ENCODE measurements at places on chromosomes 13 and 19.

GRCh38 chr13:84487752-84488151 is 605.5 kb upstream of the SLITRK1 start:
- no peak for DNase-seq

GRCh38 chr13:79990048-79990447 is 350.9 kb downstream of the SPRY2 start:
- DNase-seq = no peak

- no peak for DNase-seq
These were observed 10.0 kb downstream of the LAIR1 start for GRCh38 chr19:54354761-54355160.

DNA sequence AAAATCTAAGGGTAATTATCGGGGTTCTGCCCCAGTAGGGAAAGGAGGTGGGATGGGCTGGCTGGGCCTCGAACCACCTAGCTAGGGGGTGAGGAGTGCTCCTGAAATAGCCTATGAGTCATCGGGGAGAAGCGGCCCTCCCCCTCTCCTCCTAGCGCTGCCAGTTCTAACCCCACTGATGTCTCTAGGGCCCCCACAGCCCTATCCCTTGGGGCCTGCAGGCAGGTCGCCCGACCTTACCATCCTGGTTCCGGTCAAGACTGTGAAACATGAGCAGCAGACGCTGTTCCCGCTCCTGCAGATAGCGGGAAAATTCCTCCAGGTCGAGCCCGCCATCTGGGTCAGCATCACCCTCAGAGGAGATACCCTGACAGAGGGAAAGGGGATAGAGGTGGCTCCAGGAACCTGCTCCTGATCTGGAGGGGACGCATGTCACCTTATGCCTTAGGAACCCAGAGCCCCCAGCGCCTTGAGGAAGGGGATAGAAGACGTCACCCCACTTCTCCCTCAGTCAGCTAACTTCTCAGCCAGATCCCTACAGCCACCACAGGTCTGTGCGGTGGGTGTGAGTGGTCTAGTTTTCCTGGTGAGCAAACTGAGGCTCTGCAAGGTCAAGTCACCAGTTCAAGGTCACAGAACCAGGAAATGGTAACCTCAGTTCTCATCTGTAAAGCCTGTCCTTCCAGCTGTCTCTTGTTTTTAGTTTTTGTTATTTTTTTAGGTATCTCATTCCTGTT is 1.5 kb downstream of the SLC25A23 start:
- no peak for DNase-seq

DNA sequence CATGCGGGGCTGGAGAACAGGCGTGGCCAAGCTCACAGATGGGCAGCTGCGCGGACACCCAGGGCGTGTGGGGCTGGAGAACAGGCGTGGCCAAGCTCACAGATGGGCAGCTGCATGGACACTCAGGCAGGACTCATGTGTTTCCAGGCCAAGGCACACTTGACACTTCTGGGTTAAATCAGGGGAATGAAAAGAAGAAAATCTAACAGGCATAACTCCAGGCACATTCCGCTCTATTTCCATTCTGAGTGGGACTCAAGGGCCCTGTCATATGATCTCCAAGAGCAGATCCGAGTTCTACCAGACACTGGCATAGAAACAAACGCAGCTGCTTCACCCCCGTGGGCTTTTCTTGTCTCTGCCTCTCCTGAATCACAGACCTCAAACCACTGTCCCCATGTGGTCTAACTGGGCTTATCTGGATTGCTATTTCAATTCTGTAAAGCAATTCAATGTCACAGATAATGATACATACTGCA is 17.4 kb upstream of the C13orf46 start:
- no peak for DNase-seq

DNA sequence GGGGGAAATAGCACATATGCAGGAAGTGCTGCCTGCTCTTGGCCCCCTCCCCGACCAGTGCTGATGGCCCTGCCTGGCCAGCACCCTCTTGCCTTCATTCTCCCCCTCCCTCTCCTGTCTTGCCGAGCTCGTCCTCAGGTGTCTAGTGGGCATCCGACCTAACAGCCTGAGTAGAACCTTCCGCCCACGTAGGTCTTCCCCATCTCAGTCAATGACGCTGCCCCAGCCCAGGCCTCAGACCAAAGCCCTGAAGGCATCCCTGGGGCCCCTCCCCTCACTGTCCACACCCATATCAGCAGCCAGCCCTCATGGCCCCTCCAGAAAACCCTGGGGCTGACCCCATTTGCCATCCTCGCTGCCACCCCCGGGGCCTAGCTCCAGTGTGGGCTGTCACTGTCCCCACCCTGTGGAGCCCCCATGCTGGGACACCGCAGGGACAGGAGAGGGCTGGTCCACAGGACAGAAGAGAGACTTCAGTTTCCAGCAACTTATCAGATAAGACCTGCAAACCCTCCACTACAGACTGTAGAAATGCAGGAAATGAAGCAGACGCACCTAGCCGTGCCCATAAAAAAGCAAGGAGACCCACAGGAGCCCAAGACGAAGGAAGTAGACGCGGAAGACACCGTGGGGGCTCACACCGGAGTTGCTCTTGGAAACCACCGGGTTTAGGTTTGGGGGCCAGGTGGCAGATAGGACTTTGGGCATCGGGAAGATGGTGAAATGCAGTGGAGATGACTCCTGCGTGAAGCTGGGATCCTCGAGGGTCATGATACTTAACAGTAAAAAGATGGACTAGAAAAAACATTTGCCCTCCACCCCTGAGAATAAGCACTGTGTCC is 38.3 kb downstream of the AP1M1 start:
- no peak for DNase-seq

- no peak for DNase-seq
These were observed 1.4 kb upstream of the CACNG7 start for GRCh38 chr19:53907690-53908089.

DNA sequence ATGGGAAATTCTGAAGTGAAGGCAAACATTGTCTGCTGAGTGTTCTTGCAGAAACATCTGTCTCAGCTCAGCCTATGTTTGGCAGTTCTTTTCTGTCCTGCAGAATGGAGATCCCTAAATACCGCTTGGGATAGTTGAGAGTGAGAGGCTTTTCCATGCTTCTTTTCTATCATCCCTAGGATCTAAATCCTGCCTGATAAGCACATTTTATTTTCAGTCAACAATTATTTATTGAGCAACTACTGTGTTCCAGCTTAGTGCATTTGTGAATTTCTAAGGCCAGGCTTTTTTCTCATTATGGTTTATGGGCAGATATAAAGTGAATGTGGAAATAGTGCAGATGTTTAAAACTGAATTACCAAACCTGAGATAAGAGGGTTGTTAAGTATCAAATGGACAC is 62.6 kb downstream of the SLC10A2 start:
- DNase-seq = no peak

GRCh38 chr19:29922972-29923371 is 19.1 kb upstream of the URI1 start:
- no peak for DNase-seq

DNA sequence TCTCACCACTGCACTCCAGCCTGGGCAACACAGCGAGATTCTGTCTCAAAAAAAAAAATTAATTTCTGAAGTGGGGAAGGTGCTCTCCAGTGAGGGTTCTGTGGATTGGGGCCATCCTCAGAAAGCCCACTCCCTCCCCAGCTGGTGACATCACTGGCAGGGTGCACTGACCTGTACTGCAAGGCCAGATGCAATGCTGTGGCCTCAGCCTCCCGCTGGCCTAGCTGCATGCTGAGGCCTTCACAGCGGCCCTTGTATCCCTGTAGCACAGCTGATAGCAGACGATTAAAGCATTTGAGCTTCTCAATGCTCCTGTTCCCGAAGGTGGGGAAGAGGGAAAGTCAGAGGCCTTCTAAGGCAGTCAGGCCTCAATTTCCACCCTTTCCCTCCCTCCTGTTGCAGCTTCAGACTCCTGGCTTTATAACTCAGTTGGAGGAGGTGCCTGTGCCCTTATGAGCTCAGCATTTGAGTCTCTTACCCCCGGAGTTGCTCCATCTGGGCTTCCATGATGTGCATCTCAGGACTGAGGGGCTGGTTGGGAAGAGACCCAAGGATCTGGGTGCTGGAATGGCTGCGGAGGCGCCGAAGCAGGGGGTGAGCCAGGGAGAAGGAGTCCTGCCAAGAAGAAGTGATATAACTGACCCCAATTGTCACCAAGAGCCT is 5.3 kb downstream of the USHBP1 start:
- no peak for DNase-seq

DNA sequence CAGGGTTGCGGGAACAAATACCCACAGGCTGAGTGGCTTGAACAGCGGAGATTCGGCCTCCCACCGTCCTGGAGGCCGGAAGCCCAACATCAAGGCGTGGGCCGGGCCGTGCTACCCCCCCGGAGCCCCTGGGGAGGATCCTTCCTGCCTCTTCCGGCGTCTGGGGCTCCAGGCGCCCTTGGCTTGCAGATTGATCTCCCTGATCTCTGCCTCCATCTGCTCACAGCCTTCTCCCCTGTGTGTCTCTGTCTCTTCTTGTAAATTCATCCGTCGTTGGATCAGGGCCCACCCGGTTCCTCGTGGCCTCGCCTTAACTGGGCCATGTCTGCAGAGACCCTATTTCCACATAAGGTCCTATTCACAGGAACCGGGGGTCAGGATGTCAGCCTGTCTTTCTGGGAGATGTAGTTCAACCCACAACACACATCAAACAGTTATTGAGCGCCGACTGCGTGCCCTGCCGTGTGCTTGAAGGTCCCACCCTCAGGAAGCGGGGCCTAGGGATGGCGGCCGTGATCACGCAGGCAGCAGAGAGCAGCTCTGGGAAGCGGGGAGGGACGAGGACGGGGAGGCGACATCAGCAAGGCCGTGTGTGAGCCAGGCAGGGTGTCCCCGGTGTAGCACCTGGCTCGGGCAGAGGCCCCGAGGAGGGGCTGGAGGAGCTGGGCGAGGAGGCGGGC is 21.3 kb downstream of the HCN2 start:
- DNase-seq = peak; percentile 37

DNA sequence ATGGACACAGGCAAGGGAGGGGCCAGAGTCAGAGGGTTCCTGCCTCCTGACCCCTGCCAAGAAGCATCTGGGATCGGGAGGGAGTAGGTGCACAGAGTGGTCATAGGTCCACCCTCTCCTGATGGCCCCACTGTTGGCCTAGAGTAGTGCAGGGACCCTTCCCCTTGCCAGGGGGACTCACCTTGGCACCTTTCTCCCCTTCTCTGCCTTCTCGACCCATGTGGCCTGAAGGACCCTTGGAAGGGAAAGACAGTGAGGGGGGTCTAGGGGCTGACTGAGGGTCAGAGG is 33.3 kb upstream of the OLFM2 start:
- DNase-seq = no peak

Measured in stimulated activated CD8-positive, alpha-beta memory T cell treated with anti-CD3 and anti-CD28 coated beads, Interleukin-7, amount 100 ng/mL, for 1 hour (primary cell).